NCI-H510A treated with DMSO at 0.1 percent for 48 hours (cell line): ENCODE measurements at places on chromosomes 5 and 9.

DNA sequence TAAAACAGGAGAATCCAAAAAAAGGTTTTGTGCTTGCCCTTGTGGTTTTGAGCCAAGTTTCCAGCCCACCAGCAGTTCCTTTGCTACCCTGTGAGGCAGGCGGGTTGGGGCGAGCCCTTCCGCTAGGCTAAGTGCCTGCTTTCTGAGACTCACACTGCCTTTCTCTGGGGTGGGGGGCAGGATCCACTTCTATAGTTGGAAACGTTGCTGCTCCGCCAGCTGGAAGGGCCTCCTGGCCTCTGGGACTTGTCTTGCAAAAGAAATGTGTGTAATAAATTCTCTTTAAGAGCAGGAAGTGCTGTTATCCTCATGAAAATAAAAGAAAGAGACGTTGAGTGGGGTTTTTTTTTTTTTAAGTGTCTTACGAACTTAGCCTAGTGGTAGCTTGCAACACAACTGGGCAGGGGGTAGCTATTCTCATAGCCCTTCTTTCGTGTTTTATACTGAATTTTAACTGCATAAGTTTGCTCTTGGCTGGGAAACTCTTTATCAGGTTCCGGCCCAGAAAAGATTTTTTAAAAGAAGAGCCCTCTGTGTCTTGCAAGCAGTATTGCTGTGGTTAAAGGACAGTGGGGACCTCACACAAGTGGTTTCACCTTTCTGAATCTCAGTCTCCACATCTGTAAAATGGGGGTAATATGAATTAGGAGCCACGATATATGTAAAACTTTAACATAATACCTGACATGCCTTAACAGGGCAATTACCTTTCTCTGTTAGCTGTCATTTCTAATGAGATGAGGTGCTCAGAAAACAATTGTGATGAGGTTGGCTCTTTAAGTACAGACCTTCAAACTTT lies 19.8 kb downstream of the JADE2 start:
- no peak for DNase-seq

GRCh38 chr5:40547557-40547956 lies 132.2 kb upstream of the PTGER4 start:
- no peak for DNase-seq

DNA sequence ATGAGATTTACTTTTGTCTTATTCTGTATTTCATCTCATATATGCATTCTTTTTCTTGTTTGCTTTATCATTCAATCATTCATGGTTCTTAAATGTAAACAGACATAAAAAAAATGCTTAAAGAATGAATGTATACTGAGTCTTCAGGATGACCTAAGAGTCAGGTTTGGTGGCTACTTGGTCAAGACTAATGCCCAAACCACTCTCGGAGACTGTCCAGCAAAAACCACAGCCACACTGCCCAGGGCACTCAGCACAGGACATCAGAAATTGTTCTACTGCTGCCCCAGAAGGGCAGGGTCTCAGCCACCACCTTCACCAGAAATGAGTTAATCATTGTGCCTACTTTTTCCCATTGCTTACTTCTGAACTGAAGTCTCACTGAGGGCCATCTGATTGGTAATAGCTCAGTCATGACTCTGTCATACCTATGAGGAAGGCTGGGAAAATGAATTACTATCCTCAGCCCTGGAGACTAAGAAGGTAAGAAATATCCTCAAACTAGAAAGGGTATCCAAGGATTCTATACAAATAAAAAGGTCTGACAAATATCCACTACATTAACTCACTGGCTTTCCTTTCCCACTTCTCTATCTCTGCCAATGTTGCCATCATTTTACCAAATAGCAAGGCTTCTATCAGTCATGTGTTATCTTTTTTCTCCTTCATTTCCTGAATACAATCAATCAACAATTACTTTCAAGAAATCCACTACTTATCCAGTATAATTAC lies 236.1 kb downstream of the CETN3 start:
- no peak for DNase-seq

GRCh38 chr9:90921104-90921503 lies 119.5 kb downstream of the SYK start:
- peak; percentile 24 for DNase-seq

GRCh38 chr9:90020276-90020871 lies 415.6 kb downstream of the GADD45G start:
- no peak for DNase-seq

GRCh38 chr9:114487607-114488300 lies 17.5 kb downstream of the WHRN start:
- peak; percentile 69 for DNase-seq

- DNase-seq: no peak
Measured at GRCh38 chr5:67338421-67338820, 141.8 kb upstream of the CD180 start.

- DNase-seq: peak; percentile 8
Measured at GRCh38 chr5:159331093-159331973, 1.0 kb upstream of the IL12B start.

DNA sequence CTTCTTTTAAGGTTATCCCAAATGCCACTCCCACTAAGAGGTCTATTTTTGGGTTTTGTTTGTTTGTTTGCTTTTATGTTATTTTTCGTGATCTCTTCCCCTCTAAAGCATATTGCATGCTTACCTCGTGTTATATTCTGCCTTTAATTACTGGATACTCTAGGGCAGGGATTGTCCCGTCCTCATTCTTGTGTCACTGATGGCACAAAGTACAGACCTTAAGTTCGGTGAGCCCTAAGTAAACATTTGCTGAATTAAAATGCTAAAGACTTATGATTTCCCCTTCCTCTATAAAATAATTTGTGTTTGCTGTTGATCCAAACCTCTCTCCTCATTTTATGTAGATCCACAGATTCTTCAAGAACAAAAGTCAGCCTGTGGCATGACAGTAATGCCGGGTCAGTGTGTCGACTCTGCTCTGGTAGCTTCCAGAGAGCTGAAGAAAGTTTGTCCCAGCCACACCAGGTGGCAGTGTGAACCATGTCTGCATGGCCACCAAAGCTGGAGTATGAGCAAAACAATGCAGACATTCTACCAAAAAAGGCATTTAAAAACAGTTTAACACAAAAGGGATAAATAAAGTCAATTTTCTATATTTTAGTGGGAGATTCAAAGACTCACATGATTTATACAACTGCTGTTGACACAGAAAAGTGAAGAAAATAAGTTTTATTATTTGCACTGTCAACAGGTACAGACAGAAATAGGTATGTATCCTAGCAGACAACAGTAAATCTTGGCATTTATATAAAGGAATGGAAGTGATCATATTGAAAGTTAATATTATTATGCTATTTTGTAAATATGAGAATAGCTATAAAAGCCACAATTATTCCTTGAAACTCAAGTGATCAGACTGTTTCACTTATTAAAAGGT lies 17.9 kb upstream of the POC5 start:
- DNase-seq: peak; percentile 8

DNA sequence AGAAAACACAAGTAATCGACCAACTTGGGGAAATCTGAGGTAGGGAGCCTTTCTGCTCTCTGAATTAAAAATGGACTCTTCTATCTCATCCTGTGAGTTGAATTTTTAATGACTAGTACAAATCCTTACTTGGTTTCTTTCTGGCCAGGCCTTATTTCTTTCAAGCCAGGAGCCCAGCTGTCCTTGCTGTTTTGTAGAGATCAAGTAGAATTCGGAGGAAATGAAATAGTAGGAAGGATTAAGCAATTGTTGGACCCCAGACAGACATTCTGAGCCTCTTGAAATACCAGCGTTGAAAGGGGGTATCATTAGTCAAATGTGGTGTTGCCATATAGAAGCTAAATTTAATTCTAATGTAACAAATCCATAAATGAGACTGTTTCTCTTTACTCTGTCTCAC lies 53.7 kb upstream of the SMIM15 start:
- no peak for DNase-seq
